ENCODE measurements at places on chromosomes 16 and 17.
A peak's percentile ranks its signal among the peaks of the same experiment; 100 is the strongest.

DNA sequence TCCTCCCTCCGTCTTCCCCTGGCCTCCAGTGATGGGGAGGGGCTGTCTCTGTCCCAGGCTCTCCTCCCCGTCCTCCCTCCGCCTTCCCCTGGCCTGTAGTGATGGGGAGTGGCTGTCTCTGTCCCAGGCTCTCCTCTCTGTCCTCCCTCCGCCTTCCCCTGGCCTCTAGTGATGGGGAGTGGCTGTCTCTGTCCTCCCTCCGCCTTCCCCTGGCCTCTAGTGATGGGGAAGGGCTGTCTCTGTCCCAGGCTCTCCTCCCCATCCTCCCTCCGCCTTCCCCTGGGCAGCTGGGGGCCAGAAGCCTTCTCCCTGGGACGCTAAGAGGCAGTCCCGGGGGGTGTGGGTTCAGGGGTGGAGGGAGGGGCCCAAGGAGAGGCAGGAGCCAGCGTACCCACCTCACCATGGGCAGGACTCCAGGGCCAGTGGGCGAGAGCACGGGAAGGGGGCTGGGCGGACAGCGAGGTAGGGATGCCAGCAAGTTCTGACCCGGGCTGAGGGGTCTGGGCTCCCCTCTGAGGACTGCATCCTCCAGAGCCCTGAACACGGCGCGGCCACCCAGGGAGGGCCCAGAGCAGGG is 14.8 kb downstream of the UTS2R start:
- DNase-seq = no peak

GRCh38 chr17:1583556-1583955 is 21.0 kb upstream of the PITPNA start:
- no peak for DNase-seq

GRCh38 chr16:20803561-20804214 is 2.6 kb downstream of the ERI2 start:
- no peak for DNase-seq

DNA sequence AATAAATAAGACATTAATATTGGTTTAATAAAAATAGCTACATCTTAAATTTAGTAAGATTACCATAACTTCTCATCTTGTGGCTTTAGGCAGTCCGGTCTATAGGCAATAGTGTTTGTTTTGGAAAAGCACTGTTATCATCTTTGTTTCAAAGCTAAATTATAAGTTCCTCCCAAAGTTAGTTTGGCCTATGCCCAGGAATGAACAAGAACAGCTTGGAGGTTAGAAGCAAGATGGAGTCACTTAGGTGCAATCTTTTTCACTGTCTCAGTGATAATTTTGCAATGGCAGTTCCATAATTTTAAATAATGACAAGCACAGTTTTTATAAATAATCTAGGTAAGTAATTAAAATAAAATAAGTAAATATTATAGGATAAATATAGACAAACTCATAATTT is 6.0 kb upstream of the LDHD start:
- no peak for DNase-seq

DNA sequence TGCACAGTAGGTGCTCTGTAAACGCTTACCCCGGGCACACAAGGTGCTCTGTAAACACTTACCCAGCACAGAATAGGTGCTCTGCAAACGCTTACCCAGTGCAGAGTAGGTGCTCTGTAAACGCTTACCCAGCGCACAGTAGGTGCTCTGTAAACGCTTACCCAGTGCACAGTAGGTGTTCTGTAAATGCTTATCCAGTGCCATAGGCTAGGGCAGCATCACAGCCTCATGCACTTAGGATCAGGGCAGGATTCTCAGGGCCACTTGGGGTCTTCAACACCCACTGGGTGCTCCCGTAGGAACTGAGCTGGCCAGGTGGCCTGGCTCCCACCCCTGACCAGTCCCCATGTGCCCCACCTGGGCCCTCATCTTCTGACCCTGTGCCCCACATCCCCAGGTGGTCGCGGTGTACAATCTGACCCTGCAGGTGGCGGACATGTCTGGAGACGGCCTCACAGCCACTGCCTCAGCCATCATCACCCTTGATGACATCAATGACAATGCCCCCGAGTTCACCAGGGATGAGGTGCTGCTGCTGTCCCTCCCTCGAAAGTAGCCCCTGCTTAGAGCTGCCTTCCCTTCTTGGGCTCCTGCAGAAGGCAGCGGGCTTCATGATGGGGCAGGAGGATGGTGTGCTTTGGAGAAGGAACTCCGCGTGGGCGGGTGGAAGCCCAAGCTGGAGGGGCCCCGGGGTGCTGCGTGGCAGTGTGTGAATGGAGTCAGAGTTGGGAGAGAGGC is 13.1 kb downstream of the SLC22A31 start:
- DNase-seq = peak; percentile 49

- DNase-seq = no peak
Observed at GRCh38 chr17:2211661-2212399, 91.8 kb downstream of the SMG6 start.

DNA sequence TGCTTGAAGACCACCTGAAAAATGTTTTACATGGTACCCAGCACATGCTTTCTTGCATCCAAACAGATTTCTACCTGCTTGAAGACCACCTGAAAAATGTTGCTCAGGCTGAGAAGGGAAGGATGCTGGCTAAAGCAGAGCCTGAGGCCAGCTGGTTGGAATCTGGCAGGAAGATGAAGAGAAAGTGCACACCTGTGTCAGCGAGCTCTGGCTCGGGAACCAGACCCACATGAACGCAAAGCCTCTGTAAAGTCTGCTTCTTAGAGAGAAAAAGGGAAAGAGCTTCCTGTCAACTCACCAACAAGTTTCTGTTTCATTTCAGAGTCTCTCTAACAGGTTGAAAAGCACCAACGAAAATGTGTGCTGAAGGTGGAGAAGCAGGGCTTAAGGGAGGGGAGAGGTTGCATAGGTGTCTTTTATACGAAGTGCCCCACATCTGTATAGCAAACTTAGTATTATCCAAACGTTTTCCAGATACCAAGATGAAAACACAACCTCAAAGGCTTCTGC is 226.0 kb downstream of the TOX3 start:
- DNase-seq = no peak

GRCh38 chr17:82750241-82750908 is 1.5 kb upstream of the TBCD start:
- DNase-seq = no peak

- no peak for DNase-seq
Observed at GRCh38 chr17:40561294-40561870, 3.9 kb downstream of the CCR7 start.

DNA sequence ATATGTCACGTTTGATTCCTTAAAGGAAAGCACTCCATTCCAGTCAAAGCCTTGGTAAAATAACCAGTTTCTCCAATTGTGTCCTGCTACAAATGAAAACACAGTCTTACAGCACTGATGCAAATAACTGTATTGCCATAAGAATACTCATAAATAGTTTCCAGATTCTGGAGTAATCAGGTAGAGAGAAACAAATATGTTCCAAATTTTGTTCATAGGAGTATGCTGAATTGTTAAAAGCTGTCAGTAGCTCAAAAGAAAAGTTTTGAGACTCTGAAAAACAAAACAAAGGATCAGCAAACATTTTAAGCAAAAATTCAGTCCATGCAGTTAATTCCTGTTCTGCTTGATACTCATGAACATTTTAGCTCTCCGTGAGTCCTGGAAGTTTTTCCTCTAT is 7.8 kb downstream of the DHRS7B start:
- DNase-seq = no peak

GRCh38 chr16:23353440-23353839 is 51.3 kb downstream of the SCNN1B start:
- DNase-seq = no peak

DNA sequence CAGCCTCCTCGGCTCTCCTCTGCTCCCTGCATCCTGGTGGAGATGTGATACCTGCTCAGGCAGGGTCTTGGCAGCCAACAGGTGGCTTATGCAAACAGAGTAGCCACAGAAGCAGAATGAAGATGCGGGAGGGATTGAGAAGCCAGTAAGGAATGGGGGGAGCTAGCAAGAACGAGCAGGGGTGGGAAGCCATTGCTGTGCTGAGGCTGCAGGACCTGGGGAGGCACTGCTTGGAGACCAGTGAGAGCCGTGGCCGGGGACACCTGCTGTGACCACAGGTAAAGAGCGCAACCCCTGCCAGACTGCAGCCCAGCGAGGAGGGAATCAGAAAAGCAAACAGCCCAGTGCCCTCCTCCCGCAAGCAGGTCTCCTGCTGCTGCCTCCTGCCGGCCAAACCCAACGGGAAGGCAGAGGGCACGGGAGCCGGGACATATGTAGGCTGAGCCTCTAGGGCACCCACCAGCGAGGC is 14.7 kb downstream of the AIPL1 start:
- peak; percentile 46 for DNase-seq

- DNase-seq = no peak
Observed at GRCh38 chr17:50048146-50048720, 7.7 kb upstream of the ITGA3 start.

DNA sequence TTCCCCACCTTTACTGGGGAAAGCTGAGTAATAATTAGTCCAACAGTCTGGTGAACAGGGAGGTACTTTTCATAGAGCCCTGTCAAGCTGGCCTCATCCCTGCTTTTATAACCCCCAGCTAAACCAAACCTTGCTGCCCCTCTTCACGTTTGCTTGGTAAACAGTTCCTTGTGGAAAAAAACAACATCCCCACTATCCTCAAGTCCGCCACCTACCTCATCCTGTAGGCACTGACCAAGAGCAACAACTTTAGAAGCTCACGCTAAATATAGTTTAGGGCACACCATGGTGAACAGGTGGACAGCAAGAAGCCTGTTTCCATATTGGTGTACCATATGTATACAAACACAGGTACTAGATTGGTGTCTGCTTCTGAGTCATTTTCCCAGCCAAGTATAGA is 16.5 kb downstream of the NFE2L1 start:
- no peak for DNase-seq

- no peak for DNase-seq
Observed at GRCh38 chr16:80274576-80275191, 266.1 kb upstream of the DYNLRB2 start.

- no peak for DNase-seq
Observed at GRCh38 chr17:80970762-80971703, 20.6 kb upstream of the CHMP6 start.

DNA sequence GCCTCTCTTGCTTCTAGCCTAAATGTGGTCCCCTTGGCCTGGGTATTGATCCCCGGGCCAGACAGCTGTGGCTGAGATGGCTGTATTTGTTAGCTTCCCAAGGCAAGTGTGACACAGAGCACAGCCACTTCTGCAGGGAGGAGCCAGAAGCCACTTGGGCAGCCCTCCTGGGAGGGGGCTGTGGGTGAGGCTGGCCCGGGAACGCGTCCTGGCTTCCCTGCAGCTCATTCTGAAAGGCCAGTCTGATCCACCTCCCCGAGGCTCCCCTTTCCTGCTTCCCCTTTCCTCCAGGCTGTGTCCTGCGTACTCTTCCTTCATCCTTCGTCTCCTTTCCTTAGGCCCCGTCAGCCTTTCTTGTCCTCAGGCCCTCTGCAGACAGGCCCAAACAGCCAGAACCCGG is 8.0 kb downstream of the SERPINF2 start:
- no peak for DNase-seq

- peak; percentile 75 for DNase-seq
Observed at GRCh38 chr17:44363613-44364159, at the start of gene FAM171A2. Gene FAM171A2 (minus strand): TSS chr17:44363853. CDS start chr17:44363714, 139 bp downstream.

GRCh38 chr16:84769416-84769815 is 50.4 kb upstream of the CRISPLD2 start:
- DNase-seq = no peak

DNA sequence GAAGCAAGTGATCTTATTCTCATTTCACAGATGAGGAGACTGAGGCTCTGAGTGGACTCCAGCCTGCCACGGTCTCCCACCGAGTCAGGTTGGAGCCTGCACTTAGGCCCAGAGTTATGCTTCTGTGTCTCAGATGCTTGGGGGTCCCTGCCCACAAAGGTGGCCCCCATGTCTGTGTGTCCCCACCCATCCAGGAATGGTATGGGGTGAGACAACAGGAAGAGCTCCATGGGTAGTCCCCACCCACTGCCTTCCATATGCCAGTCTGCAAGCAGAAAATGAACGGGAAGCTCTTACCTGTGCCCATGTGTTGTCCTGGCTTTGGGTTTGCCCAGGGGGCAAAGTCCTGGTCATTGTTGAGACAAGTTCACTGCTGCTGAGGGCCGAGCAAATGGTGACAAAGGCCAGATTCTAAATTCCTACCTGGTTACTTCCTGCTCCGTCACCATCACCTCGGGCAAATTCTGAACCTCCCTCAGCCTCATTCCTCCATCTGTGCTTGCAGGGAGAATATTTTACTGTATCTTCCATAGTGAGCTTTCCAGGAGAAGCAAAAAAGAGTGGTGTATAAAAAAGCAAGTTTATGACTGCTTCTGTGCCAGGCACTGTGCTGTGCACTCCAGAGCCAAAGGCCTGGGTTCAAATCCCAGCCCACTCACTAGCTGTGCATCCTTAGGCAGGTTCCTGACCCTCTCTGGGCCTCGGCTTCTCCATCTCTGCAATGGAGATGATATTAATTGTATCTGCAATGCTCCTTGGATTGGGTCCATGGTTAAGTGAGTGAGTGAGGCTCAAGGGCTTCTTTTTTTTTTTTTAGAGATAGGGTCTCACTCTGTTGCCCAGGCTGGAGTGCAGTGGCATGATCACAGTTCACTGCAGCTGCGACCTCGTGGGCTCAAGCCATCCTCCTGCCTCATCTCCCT is 9.3 kb downstream of the IL4R start:
- DNase-seq = no peak

- peak; percentile 60 for DNase-seq
Observed at GRCh38 chr16:4613636-4614570, 785 bp downstream of the UBALD1 start.

GRCh38 chr16:59988591-59988990 is 1254.5 kb upstream of the GOT2 start:
- no peak for DNase-seq

DNA sequence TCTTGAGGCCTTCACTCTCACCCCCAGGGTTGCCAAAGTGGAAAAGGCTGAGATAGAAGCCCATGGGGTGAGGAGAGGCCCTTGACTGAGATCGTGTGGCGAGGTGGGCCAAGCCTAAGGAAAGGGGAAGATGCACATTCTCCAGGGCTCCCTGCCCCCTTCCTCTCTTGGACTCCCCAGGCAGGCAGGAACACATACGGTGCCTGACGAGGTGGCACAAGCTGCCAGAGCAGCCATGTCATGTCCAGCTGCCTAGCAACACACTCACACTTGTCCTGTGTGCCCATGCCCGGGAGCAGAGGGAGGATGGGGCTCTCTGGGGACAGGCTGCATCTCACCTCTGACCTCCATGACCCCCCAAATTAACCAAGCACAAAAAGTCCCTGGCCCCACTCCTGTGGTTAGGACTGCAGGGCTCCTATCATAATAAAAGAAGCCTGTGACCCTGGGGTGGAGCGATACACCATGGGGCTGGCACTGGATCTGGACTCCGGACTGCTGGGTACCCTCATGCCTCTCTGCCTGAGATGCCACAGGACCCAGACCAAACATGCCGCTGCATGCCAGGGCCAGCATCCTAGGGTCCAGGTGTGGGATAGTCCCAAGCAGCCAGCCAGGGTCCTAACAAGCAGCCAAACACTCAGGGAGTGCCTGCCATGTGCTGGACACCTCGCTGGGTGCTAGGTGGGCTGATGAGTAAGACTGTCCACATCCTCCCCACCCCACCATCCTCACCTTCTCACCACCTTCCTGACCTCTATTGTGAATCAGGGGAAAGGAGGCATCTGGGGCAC is 2.6 kb downstream of the GIT1 start:
- DNase-seq = no peak
